A172 (cell line): ENCODE measurements at places on chromosomes 13 and 19. TPM values are rescaled to one million over a fixed set of nuclear protein-coding genes. Genes with fewer than 3 reads are reported as not detected.

DNA sequence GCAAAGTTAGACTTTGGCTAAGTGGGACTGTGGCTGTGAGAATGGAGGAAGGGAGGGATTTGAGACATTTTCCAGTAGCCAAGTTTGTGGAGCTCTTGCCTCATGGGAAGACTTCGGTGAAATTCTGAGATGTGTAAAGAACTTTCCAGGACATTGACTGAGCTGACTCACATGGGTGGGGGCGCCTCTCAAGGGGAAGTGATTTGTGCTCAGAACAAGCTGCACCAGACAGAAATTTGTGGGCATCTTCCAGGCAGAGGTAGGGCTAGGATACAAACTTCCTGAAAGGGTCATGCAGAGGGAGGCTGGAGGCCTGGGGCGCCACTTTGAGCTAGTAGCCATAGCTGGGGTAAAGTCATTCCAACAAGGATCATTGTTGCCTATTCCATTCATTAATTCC, 9.8 kb upstream of the SIGLEC10 start:
- DNase-seq, result no peak

DNA sequence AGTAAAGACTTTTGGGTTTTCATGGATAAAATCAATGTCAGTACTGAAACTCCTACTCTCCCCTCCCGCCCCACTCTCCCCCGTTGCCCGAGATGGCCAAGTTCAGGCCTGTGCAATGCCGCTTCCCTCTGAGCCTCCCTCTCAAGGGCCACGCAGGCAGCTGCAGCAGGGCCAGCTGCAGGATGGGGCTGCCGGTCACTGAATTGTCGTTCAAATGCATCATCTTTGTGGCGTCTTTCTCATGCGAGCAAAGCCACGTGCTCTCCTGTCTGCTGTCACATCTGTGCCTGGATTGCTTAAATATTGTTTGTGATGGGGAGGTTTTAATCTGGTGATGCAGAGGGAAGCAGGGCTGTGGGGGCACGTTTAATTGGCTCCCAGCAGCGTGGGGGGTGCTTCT, 26.6 kb downstream of the SHISA2 start:
- no peak for DNase-seq

GRCh38 chr19:44942067-44942571, at the start of gene APOC4:
APOC4 (plus strand) TSS chr19:44942237; CDS start chr19:44942278, 41 bp downstream.
- DNase-seq, result no peak

GRCh38 chr19:9877780-9878510, 42.8 kb downstream of the PIN1 start:
- DNase-seq, result peak; percentile 43

DNA sequence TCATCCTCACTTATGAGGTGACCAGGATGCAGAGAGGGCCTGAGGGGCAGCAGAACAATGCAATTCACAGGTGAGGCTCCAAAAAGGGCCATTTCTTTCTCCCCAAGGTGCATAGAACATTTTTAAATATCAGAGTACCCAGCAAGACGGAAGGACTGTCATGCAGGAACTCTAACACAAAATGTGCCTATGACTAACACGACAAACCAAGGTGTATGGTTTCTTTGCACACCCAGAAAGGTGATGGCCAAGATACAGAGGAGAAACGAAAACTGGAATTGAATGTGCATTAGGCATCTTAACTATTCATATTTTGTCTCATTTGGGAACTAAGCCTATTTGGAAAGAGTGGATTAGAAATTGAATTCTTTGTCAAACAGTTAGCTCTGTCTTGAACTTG, 29.9 kb downstream of the SHISA2 start:
- no peak for DNase-seq

- DNase-seq, result no peak
These were observed 236.9 kb upstream of the PRR20A start for GRCh38 chr13:56903710-56904282.

DNA sequence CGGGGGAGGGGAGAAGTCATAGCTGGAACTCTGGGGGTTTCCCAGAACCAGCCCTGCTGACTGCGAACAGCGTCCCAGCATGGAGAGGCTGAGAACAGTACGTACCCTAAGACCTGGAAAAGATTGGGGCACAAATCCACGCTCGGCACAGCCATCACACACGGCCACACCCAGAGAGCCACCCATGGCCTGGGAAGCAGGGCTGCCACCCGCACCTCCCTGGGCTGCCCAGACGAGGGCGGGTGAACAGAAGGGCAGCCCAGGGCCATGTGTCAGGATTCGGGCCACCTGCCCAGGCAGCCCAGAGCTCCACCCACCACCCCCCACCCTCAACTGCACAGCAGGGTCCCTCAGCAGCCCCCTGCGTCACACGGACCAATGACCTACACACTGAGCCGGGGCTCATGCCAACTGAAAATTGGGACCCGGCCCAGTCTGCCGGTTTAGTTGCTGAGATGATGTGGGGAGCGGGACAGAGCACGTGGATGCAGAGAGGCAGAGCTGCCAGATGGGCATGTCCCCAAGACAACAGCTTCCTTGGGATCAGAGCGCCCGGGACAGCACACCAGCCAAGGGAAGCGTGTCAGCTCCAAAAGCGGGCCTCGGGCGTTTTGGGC, 8.5 kb downstream of the UBXN6 start:
- no peak for DNase-seq

DNA sequence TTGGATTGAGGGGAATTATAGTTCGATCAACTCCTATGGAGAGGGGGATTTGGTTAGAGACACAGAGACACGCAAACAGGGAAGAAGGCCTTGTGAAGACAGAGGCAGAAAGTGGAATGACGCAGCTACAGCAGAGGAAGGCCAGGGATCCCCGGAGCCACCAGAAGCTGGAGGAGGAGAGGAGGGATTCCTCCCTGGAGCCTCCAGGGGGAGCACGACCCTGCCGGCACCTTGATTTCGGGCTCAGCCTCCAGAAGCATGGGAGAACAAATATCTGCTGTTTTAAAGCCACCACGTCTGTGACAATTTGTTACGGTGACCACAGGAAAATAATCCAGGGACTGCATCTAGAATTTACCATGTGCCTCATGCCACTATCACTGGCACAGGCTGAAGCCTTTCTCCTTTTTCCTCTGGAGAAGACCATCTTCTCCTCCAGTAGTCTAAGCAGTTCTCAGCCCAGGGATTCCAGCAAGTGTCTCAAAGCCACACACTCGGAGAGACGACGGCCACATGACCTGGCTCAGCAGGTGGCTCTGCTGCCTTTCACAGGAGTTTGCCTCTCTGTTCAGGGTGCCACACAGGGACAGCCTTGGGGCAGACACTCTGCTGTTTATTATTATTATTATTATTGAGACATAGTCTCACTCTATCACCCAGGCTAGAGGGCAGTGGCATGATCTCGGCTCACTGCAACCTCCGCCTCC, 39.9 kb upstream of the CCNE1 start:
- DNase-seq, result peak; percentile 51

DNA sequence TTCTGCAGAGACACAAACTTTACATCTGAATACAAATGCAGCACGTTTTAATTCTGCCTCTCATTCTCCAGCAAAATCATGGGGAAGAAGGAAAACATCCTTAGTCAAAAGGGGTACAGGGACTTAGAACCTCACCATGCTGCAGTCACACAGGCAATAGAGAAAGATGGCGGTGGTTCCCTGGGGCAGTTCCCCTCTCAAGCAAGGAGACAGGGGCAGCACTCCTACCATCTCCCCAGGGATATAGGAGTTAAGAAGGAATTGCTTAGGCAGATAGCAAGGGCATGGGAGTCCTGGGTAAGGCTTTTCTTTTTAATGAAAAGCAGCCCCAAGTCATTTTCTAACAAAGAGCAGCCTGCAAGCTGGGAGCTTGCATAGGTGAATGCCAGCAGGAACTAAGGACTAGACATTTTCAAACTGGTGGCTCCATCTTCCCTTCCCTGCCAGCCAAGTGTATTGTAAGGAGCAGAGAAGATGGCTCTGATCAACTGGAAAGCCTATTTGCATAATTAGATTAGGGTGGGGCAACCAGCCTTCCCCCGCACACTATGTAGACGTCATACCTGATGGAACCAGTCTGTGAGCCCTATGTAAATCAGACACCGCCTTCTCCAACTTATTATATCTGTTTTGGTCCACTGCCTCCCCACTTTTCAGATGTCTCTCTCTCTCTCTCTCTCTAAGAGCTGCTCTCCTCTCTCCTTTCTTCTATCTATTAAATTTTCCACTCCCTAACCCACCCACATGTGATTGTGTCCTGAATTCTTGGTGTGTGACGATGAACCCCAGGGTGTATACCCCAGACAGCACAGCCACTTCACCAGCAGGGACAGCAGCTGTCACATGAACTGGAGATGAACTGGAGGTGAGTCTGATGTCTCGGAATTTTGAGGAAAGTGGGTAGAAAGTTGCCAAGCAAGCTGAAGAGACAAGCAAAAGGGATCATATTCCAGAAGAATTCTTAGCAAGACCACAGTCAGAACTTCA, 514.5 kb downstream of the IRS2 start:
- DNase-seq, result peak; percentile 96

DNA sequence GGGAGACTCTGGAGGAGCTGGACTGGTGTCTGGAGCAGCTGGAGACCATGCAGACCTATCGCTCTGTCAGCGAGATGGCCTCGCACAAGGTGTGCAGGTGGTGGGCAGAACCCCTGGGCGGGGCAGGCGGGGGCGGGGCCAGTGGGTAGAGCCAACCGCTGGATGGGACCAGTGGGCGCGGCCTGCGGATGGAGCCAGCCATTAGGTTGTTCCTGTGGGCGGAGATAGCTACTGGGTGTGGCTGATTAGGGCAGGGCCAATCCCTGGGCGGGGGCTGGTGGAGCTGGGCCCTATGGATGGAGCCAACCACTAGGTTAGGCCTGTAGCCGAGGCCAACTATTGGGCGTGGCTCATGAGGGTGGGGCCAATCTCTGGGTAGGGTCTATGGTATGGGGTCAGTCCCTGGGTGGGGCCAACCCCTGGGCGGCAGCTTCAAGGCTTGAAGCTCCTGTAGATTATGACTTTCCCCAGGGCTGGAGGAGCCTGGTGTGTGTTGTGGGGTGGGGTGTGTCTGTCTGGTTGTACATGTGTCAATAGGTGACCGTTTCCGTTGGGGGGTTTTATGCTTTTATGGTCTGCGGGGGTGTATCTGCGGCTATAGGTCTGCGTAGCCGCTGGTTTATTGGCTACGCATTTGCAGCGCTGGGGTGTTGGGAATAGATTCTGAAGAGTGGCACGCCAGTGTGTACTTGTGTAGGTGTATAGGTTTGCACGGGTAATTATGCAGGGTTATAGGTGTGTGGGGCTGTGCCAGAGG, 30.7 kb downstream of the PDE4A start:
- DNase-seq, result peak; percentile 64

DNA sequence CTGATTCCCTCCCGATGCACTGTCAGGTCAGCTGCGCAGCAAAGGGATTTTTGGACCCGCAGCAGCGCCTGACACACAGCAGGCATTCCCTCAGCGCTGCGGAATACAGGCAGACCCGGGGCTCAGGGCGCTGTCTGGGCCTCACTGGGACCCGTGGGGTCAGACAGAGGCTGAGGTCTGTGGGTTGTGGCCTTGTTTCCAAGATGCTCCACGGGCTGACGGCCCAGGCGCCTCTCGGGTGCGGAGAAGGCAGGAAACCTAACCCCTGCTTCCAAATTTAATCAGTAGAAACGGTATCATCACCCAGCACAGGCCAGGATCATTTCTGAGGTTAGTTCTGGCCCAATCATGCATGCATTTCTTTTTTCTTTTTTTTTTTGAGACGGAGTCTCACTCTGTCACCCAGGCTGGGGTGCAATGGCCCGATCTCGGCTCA, 686 bp upstream of the RNF126 start:
- no peak for DNase-seq

DNA sequence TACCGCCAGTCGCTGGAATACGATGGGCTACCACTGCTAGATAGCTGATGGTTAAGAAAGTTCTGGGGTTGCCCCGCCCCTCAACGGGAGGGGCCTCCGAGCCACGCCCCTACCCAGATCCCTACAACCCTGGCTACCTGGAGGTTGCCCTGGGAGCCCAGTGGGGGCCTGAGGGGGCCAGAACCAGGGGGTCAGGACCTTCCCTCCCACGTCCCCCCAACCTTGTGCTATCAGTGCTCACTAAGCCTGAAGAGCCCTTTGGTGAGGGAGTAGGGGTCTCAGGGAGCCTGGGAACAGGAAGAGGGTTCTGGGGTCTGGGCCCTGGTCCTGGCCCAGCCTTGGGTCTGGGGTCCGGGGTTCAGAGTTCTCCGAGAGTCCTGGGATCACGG, 8.9 kb downstream of the OCEL1 start:
- no peak for DNase-seq

GRCh38 chr19:16764793-16765433, 45.3 kb downstream of the NWD1 start:
- DNase-seq, result no peak

- no peak for DNase-seq
These were observed 342.2 kb downstream of the DACH1 start for GRCh38 chr13:71524613-71525304.

DNA sequence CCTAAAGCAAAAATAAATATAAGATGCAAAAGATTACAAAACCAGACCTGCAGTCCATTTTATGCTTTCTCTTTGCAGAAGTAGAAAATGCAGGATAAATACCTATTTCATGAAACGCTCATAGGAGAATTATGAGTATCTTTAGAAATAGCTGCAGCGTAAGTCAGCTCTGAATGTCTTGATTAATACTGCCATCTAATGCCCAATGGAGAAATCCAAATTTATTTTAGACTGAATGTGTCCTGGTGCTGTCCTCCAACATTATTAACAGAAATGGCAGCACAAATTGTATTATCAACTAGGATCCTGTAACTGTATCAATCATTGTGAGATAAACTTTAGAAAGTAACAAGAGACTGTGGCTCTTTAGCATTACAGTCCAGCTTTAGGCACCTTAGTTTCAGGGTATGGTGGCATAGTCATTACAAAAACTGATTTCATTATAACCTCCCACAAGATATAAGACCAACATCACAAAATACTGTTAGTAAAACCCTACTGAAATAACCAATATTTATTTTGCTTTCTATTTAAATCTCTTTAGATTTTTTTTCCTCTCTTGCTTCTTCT, 162.1 kb upstream of the MIR17HG start:
- DNase-seq, result peak; percentile 8

- DNase-seq, result peak; percentile 33
These were observed 45.6 kb downstream of the ZNF283 start for GRCh38 chr19:43872547-43873336.

DNA sequence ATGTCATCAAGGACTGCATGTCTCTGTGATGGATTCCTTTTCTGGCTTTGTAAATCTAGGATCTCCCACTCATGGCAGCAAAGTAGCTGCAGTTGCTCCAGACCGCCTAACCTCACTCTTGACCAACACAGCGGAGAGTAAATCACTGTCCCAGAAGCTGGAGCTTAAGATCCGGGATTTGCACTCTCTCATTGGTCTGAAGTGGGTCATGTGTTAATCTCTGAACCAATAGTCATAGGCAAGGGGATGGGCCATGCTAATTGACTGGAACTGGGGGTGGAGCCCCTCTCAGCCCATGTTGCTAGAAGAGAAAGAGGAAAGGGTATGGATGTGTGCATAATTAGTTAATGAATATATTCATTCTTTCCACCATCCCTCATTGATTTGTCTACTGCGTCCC, 34.0 kb downstream of the VAV1 start:
- DNase-seq, result peak; percentile 37

ECSIT gene
- total RNA-seq, result 44.0 and 54.0 TPM in 2 replicates

SMIM44 gene
- not detected in 2 replicates for total RNA-seq

PEAK3 gene
- total RNA-seq, result 0.22 and 1.7 TPM in 2 replicates

NCAN gene
- total RNA-seq, result not detected in 2 replicates

CRX gene
- not detected in 2 replicates for total RNA-seq

KLK2 gene
- not detected in 2 replicates for total RNA-seq

BLOC1S3 gene
- total RNA-seq, result 0.19 and 4.7 TPM in 2 replicates

ZNF625 gene
- 7.7 and 14.5 TPM in 2 replicates for total RNA-seq

TUBA3C gene
- 65.6 and 69.2 TPM in 2 replicates for total RNA-seq

HNRNPA1L2 gene
- total RNA-seq, result 1.4 and 4.8 TPM in 2 replicates
